Islet precursor cell (in vitro differentiated cells): ENCODE measurements at places on chromosomes 2 and 18.

DNA sequence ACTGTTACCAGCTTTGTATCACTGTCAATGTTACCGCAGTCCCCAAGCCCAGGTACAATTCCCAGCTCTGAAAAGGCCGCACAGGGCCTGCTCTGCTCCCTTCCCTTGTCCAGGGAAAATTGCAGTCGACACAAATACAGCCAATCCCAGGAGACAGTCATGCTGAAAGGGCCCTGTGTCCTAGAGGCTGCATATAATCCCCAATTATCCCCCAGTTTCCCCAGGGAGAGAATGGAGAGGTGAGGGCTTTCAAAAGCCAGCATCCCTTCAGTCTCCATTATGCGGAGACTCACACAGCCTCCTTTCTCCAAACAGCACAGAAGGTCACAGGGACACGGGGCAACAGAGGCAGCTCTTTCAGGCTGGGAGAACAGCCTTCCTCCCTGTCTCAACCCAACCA, 17.1 kb upstream of the CTIF start:
- DNase-seq = no peak

DNA sequence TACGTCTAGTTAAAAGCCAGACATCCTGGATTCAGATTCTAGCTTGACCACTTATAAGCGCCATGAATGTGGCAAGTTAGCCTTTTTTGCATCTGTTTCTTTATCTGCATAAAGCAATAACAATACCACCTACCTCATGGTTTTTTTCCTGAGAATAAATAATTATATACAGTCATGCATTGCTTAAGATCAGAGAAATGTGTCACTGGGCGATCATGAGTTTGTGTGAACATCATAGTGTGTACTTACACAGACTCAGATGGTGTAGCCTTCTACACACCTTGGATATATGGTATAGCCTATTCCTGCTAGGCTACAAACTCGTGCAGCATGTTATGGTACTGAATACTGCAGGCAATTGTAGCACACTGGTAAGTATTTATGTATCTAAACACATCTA, 84.7 kb upstream of the PELI1 start:
- DNase-seq = no peak

DNA sequence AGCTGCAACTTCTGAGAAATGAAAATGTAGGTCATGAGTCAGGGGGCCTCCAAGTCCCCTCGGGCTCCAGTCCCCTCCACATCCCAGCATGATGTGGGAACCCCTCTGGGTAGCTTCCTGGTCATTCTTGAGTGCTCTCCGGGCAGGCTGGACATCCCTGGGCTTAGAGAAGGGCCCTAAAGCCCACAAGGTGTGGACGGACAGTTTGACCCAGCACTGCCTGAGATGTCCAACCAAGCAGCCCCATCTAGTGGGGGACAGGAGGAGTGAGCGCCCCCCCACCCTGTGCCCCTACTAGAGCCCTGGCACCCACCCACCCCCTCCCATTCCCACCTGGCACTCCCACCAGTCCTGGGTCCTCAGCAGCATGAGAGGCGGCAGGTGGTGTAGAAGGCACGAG, 46.0 kb downstream of the CYP27C1 start:
- DNase-seq = peak; percentile 58

GRCh38 chr2:198916548-198917080, 541.1 kb downstream of the SATB2 start:
- no peak for DNase-seq

DNA sequence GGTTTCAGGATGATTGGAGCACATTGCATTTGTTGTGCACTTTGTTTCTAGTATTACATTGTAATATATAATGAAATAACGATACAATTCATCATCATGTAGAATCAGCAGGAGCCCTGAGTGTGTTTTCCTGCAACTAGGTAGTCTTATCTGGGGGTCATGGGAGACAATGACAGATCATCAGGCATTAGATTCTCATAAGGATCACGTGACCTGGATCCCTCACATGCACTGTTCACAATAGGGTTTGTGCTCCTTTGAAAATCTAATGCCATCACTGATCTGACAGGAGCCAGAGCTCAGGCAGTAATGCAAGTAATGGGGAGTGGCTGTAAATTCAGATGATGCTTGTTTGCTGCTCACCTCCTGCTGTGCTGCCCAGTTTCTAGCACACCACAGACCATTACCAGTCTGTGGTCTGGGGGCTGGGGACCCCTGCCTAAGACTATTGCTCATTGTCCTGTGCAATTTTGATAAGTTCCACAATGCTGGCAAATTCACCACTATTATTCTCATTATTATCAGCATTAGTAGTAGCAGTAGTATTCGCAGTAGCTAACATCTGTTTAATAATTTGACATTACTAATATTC, 428.7 kb upstream of the TNP1 start:
- DNase-seq = no peak

DNA sequence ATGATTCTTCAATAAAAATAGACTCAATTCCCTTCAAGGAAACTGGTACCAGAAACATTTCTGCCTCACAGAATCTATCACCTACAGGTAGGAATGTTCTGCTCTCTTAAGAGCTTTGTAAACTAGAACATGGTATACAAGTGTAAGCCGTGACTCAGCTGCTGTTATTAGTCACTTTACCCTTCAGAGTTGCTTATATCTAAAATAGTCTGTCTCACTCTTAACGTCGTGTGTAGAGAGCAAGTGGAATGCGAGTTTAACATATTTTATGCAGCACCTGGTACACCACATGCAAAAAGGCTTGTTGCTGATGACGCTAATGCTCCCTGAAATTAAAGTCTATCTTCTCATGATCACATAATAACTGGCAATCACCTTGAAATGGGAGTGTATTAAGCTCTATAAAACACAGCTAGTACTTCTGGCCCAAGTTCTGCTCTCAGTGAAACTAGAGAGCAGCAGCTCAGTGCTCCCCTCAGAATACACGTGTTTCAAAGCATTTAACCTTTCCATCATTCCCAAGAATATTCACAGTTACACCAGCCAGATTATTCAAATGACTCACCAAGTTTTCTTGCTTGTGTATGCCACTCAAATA, 420.0 kb downstream of the ZEB2 start:
- DNase-seq = no peak

DNA sequence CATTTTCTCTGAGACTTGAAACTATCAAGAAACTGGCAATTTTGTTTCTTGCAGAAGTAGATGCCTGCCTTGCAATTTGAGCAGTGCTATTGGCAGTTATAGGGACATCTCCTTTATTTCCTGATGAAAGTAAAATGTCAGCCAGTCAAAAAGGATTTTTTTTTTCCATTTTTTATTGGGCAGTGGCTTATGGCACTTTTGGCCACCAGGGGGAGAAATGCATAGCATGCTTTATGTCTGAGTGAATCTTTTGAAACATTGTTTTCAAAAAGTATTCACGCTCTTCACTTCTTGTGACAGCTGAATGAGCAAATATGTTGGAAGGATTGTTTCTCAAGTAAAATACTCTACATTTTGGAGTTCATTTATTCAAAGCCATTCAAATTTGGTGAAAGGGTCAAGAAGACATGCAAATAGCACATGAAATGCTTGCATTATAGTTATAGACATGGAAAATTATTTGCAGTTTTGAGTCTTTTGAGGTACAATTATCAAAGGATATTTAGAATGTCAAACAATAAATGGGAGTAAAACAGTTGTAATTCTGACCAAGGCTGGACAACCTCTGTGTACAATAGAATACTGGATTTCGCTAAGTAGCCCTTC, 491.0 kb downstream of the CDH2 start:
- DNase-seq = no peak

DNA sequence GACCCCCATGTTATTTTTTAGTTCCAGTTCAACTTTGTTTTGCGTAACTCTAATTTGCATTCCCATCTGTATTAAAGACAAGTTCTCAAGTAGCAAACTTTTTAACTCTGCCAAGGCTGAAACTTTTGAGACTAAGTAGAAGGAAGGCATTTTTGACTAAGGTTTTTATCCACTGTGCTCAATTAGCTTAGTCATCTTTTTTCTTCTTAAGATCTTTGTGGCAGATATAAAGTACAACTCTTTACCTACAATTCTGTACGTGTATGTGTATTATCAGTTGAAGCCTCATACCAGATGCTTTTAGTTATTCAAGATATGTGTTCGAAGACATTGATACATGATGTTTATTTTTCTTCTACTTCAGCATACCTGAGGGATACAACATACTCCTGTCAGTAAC, 41.6 kb downstream of the CREB1 start:
- no peak for DNase-seq

DNA sequence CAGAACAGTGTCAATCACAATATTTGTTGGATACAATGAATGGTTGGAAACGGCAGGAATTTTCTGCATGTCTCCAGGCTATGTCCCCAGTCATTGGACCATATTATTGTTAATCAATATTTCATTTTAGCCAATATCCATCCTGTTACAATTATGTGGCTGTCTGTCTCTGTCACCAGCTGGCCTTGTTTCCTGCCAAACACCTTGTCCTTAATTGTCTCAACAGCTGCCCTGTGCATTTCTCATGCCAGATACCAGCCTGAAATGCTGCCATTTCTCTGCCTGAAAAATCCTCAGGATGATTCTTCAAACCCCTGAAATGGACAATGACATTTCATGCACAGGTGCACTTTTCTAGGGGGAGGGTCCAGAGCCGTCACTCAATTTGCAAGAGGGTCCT, 170.6 kb downstream of the ALPK2 start:
- no peak for DNase-seq

GRCh38 chr2:46284260-46284659, 12.9 kb upstream of the EPAS1 start:
- DNase-seq = peak; percentile 49

DNA sequence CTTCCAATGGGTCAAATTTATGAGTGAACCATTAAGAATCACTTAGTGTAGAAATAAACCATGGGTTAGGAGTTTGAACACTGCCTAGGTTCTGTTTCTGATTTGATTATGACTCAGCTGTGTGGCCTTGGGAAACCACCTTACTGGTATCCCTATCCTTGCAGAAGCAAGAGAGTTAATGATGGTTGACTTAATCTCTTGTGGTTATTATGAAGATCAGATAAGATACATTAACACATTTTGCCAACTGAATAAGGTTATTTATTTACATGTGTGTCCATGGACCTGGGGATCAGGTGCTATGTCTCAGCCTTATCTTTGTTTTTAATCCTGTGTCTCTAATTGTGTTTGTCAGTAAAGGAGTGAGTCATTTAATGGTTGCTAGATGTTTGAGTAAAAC, 5.4 kb upstream of the KCNJ13 start:
- no peak for DNase-seq

DNA sequence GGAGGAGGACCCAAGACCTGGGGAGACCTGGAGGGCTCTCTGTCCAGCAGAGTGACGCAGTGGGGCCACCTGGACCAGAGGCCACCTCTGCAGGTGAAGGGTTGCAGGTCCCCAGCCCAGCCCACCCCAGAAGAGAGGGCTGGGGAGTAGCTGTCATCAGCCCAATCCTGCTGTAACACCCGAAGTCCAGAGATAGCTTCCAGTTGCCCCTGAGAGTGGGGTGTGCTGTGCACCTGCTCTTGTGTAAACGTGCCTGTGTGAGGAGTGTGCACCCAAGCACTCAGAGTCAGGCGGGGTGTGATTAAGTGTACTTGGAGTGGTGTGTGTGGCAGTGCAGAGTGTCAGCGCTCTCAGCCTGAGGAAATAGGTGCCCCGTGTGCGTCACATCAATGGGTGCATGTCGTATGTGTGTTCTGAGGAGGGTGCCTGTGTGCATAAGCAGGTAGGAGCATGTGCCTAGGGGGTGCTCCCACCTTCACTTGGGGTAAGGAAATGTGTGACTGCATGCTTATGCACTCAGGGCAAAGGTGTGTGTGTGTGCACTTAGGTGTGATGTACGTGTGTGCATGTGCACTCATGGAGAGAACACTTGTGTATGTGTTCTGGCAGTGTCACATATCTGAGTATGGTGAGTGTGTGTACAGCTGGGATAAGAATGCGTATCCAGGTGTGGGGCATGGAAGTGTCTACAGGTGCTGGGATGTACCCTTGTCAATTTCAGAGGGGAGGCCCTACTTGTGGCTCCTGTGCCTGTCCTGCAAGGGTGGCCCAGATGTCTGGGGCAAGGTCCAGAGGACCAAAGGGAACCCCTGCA, 672 bp downstream of the ATP6V1B1 start:
- peak; percentile 45 for DNase-seq

DNA sequence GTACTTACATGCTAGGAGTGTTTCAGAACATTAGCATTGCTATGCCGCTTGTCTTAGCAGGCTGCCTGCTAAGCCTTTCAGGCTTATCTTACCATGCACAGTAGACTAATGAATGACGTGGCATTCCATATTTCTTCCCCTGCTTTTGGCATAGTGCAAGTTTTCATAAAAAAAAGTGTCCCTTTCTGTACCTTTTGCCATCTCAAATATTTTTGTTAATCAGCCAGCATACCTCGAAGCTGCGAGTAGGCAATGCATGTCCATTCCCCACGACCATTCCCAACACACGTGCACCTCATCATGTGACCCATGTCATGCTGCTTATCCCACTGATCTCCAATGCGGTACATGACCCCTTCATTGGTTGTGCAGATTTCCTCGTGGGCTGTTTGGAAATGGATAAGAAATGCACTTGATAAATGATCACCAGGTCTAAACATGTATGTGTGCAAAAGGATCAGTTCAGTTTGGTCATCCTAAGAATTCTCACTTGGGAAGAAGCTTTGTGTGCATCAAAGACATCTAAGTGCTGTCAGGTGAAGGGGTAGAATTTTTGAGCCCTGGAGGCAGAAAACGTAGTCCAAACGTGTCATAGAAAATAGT, 13.9 kb downstream of the FN1 start:
- no peak for DNase-seq

GRCh38 chr18:1663879-1664705, 759.4 kb downstream of the ADCYAP1 start:
- DNase-seq = peak; percentile 80

- no peak for DNase-seq
Measured at GRCh38 chr2:24885221-24886125, 34.6 kb downstream of the ADCY3 start.

DNA sequence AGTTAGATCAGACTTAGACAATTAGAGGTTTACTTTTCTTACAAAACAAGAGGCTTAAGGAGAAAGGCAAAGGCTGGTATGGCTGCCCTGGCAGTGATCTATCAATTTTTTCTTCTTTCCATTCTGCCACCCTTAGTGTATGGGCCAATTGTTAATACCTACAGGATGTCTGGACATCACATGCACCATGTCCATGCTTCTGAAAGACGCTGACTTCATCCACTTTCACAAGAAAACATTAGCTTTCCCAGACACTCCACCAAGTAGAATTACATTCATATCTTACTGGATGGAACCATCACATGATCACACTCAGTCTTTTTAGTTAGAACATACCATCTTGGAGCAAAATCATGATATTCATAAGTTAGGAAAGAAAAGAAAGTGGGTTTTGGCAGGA, 120.9 kb downstream of the ARHGAP28 start:
- DNase-seq = no peak

- DNase-seq = no peak
Measured at GRCh38 chr2:233892793-233893192, 24.4 kb upstream of the TRPM8 start.
